Activated gamma-delta T cell treated with anti-CD3 and anti-CD28 coated beads, Interleukin-2, amount 50 U/mL, for 16 hours (primary cell): ENCODE measurements at places on chromosomes 7 and 10.

- DNase-seq, result no peak
Measured at GRCh38 chr7:132965951-132966350, 115.9 kb downstream of the CHCHD3 start.

GRCh38 chr7:138864667-138865066 lies 66.7 kb upstream of the ATP6V0A4 start:
- DNase-seq, result no peak

GRCh38 chr10:117480097-117480496 lies 62.4 kb upstream of the EMX2 start:
- no peak for DNase-seq

GRCh38 chr7:96416116-96416515 lies 94.2 kb upstream of the SLC25A13 start:
- DNase-seq, result no peak

GRCh38 chr10:103451831-103452505 lies at the start of gene CALHM2:
Gene CALHM2, minus strand, starts transcription at chr10:103452370. Its CDS starts 2,429 bp downstream, at chr10:103449941.
- DNase-seq, result peak; percentile 38

DNA sequence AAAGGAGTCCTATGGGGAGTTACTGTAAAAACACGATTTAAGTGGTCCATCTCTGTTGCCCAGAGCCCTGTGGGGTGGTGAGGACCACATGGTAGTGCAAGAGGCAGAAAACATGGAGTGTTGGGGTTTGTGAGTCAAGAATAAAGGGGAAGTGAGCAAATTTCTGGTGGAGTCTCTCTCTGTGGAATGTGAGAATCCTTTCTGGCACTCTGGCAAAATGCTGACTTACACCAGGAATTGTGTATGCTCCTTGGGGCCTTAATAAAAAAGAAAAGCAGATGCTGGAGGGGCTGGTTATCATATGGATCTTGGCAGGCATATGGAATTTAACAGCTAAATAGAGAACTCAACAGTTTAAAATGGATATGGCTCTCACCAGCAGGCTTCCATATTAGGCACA lies 486.0 kb downstream of the TNS3 start:
- no peak for DNase-seq

DNA sequence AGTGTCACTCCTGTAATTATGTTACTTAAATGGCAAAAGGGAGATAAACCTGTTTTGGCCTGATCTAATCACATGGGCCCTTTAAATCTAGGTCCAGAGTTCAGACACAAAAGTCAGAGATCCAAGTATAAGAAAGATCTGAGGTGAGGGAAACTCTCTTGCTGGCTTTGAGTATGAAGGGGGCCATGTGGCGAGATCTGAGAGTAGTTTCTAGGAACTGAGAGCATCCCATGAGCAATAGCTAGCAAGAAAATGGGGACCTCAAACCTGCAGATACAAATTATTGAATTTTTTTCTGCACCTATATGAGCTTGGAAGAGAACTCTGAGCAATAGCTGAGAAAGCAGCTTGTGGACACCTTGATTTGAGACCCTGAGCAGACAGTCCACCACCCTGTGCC lies 27.6 kb downstream of the ANKRD7 start:
- DNase-seq, result no peak
